ENCODE measurements at places on chromosomes 4 and X. TPM values are rescaled to one million over a fixed set of nuclear protein-coding genes. Genes with fewer than 3 reads are reported as not detected.

DNA sequence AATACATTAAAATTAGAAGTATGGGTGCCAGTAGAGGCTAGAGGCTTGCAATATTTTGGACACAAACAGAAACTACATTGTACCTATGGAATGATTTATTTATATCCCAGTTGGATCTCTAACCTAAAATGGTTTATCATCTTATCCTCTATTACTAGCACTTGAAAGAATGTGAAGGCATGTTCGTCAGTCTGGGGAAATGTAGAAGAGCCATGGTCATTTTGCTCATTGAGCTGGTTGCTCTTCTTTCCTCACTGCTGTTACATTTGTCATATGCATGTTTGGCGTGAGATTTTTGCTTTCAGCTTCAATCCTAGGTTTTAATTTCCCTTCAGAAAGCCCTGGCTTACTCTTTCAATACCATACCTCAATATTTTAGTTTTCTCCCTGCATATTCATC, 82.4 kb upstream of the MYOZ2 start:
- DNase-seq = no peak

DNA sequence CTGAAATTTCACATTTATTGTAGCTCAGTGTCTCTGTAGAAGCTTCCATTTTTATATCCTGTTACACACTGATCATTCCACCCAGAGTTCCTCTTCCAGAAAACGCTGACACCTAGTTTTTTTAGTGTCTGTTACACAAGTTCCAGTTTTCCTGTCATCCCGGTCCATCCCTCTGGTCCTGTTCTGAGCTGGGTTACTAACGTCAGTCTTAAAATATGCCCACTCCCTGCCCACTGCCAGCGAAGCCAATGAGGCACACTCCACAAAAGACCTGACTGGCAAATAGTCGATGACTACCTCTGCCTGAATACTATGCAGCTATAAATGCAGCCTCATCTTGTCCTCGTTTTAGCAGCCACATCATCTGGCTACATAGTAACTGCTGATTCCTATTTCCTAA, 30.9 kb upstream of the DDX3X start:
- DNase-seq = no peak

GRCh38 chr4:186948361-186949242, 224.9 kb upstream of the FAT1 start:
- peak; percentile 69 for DNase-seq

GRCh38 chrX:108316456-108316855, 121.8 kb downstream of the COL4A6 start:
- DNase-seq = no peak

- no peak for DNase-seq
These were observed 61.2 kb downstream of the C4orf50 start for GRCh38 chr4:5957076-5957475.

DNA sequence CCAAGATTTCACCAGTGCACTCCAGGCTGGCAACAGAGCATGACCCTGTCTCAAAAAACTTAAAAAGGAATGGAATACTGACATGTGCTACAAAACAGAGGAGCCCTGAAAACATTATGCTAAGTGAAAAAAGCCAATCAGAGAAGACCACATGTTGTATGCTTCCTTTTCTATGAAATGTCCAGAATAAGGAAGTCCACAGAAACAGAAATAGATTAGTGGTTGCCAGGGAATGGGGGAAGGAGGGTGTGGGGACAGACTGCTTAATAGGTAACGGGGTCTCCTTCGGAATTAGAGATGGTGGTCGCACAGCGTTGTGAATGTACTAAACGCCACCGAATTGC, 30.1 kb upstream of the KIAA0232 start:
- DNase-seq = no peak

- DNase-seq = peak; percentile 48
These were observed 1.6 kb upstream of the IDUA start for GRCh38 chr4:985123-985830.

GRCh38 chr4:35939751-35940150, 304.6 kb downstream of the ARAP2 start:
- DNase-seq = no peak

DNA sequence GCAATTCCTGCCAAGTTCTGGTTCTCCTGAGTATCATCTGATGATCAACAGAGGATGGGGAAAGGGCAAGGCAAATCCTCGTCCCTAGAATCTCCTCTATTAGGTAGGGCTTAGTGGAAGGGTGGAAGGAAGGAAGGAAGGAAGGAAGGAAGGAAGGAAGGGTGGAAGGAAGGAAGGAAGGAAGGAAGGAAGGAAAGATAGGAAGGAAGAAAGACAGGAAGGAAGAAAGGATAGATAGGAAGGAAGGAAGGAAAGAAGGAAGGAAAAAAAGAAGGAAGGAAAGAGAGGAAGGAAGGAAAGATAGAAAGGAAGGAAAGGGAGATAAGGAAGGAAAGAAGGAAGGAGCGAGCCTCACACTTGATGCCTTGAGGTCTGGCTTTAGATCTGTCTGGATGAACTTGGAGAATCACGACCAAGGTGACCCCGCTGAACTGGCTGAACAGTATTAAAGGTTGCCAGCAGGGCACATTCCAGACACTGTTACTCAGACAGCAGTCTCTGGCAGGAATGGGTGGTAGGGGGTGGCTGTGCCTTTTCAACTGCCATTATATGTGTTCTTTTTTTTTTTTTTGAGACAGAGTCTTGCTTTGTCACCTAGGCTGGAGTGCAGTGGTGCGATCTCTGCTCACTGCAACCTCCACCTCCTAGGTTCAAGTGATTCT, 57.1 kb downstream of the MAP7D2 start:
- DNase-seq = no peak

DNA sequence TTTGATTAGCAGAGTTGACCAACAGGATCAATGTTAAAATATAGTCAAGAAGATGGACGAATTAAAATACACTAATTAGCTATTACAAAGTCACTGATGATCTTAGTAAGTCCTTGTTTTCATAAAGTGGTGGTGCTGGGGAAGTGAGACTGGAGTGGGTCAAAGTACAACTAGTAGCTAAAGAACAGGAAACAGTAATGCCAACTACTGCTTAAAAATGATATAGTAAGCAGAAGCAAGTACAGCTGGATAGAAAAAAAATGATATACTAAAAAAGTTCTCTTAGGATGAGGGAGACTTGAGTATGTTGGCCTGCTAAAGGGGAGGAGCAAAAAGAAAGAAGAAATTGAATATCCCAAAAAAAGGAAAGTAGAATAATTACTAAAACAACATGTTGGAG, 580.8 kb upstream of the FTHL17 start:
- DNase-seq = no peak

DNA sequence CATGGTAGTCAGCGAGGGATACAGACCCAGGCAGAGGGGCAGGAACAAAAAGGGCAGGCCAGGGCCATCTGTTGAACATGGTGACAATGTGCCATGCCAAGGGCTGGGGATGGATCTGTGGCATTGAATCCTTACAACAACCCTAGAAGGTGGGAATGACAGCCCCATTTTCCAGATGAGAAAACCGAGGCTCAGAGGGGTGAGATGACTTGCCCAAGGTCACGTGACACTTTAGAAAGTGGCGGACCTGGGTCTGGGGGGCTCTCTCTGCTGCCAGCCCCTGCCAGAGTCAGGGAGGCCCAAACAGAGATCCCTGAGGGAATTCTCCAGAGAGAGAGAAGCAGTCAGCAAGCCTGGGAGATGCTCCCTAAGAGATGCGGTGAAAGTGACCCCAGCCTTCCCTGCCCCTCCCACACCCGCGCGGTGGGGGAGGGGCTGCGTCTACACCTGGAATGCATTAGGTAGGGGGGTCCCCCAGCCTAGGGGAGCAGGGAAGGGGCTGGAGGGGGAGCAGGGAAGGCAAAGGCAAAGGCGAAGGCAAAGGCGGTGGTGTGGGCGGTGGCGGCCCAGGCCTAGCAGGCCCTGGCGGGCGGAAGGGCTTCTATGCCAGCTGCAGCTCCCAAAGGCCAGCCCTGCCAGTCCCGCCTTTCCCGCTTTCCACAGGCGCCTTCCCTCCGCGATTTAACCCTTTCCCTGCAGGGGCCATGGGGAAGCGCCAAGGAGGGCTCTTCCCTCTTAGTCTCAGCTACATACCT, 13.0 kb downstream of the FGD1 start:
- DNase-seq = peak; percentile 61

GRCh38 chrX:121165930-121166359, 118.5 kb downstream of the GLUD2 start:
- DNase-seq = no peak

GRCh38 chr4:17761062-17761461, 20.4 kb downstream of the FAM184B start:
- DNase-seq = no peak

DNA sequence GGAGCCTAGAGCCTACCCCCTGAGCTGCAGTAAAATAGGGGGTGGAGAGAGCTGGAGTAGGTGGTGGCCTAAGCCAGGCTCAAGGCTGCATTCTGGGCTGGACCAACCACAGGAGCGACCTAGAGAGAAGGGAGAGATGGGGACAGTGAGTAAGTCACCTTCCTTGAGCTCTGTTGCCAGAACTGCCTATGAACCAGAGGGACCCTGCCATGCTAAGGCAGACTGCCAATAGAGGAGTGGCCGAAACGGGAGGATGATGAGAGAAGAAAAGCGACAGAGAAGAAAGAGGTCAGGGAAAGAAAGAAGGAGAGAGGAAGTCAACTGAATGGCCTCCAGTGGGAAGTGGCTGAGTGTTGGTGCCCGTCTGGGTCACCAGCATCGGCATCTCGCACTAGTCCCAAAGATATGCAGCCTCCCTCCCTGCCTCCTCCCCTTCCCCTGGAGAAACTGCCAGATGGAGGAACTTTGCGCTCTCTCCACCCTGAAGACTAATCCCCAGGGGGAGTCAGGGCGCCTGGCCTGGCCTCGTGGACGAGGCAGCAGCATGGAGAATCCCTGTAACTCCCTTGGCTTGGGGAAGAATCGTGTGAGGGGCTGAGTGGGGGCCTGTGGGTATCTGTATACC, 28.8 kb downstream of the ELF4 start:
- DNase-seq = no peak

GRCh38 chr4:158966091-158966490, 136.8 kb upstream of the RAPGEF2 start:
- DNase-seq = no peak

DNA sequence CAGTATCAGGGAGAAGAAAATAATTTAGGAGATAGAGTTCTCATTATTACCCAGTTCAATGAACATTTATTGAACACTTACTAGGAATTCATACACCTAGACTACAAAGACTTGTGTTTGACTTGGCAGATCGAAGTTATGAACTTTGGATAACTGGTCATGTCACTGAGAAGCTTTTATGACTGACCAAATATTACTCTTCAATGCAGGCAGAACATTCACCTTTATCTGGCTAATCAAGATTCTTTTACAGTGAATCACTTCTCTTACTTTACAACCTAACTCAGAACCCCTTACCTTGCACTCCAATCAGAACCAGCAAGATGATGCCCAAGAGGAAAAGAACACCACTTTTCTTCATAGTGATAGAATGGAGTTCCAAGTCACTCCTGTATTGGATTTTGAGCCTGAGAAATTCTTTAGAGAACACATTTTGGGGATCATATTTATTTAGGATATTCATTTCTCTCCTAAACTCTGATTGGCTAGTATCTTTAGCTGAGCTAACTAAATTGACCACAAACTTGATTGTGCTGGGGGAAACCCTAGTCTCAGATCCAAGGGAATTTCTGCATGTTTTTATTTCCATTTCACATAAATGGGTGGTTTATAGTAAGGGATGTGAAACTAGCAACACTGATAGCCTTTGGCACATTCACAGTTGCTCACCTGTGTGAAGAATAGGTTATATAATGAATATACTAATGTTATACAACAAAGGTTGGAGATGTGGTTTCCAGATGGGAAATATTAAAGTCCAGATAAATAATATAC, at the start of gene CXCL9:
Gene CXCL9 (minus strand): TSS at position 421 of the 774 bp plus-strand sequence. CDS start 60 bp downstream, at position 361.
- no peak for DNase-seq

- DNase-seq = no peak
These were observed 1616.1 kb downstream of the C4orf33 start for GRCh38 chr4:130712038-130712437.

DNA sequence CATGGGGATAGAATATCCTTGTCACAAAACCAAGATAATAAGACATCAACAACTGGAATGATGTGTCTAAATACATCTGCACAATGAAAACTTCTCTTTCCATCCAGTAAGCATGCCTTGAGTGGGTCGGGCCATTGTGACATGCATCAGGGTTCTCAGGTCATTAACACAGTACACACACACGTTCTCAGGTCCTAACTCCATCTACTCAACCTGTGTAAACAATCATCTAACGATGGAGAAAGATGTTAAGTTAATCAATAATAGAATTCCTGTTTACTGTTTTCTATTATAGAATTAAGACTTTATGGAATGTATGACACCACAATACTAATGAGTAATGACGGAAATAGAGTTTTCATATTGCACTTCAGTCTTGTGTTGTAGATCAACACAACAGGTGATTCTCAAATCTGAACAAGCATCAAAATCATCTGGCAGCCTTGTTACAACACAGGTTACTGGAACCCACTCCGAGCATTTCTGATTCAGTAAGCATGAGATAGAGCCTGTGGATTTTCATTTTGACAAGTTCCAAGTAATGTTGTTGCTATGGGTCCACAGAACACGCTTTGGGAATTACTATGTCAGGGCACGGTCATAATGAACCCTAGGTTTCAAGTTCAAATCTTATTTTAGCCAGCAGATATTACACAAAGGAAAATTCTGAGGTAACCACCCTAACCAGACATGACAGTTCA, 315.8 kb upstream of the TEX13C start:
- no peak for DNase-seq

DNA sequence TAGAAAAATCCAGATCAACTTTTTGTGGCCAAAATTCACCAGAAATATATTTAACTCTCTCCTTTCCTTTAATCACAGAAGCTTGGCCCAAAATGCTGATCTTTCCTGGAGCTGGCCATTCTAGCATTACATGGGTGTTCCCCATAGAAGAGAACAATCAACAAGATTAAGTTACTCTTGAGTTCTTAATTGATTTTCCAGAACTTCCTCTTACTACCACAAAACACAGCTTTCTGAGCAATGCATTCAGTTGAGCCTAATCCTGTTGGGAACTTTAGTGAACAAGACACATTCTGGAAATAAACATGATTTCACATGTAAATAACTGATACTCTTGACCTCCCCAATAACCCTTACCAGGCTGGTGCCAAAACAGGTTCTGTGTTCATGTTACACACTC, 45.4 kb upstream of the STIM2 start:
- DNase-seq = peak; percentile 44

GRCh38 chr4:41038304-41038703, 176.0 kb downstream of the APBB2 start:
- DNase-seq = no peak

- DNase-seq = no peak
These were observed 129.0 kb downstream of the BTC start for GRCh38 chr4:74665346-74665745.

- DNase-seq = no peak
These were observed 26.4 kb upstream of the FAM241A start for GRCh38 chr4:112118742-112119352.

The TCEAL5 gene
- 0.82 TPM for total RNA-seq

The LRPAP1 gene
- 117 TPM for total RNA-seq

The CXCL1 gene
- 2.1 TPM for total RNA-seq

The STK26 gene
- 21.7 TPM for total RNA-seq

The CUL4B gene
- total RNA-seq = 37.2 TPM

The DCHS2 gene
- total RNA-seq = 13.6 TPM

The GRID2 gene
- total RNA-seq = 1.6 TPM

The H2BW1 gene
- not detected for total RNA-seq

Measured in tongue (tissue), 3 donors.